Ascending aorta (tissue), 2 donors: ENCODE measurements at places on chromosomes 3 and 15.

DNA sequence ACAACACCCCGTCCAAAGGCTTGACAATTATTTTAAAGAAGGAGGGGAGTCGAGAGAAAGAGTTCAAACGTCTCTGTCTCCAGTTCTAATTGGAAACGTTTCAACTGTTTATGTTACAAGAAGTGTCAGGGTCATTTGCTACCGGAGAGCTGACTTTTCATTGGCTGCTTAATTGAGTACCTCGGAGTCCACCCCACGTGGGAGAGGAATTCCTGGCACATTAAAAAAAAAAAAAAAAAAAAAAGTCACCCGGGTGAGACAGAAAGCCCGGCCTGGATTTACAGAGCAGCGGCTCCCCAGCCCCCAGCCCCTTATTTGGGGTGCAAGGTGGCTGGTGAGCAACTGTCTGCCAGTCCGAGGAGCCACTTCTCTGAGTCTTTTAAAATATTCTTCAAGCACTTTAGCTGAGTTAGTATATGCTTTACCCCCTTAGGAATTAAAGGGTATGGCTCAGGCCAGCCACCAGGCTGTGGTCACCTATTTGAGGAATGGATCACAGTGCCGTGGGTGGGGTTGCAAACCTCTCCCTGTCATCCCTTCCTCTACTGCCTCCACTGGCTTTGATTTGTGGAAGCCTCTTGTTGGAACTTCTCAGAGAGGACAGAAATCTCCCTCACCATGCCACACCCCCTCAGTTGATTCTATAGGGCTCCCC is 3.9 kb upstream of the TLE3 start:
- DNase-seq: peak; percentile 68

GRCh38 chr15:99187936-99188335 is 61.4 kb downstream of the TTC23 start:
- no peak for DNase-seq

- DNase-seq: no peak
Measured at GRCh38 chr15:74202452-74203401, at the start of gene STRA6. STRA6 (minus strand) TSS chr15:74202787; CDS start chr15:74202267, 520 bp downstream.

GRCh38 chr3:107458871-107459270 is 63.9 kb upstream of the BBX start:
- no peak for DNase-seq

DNA sequence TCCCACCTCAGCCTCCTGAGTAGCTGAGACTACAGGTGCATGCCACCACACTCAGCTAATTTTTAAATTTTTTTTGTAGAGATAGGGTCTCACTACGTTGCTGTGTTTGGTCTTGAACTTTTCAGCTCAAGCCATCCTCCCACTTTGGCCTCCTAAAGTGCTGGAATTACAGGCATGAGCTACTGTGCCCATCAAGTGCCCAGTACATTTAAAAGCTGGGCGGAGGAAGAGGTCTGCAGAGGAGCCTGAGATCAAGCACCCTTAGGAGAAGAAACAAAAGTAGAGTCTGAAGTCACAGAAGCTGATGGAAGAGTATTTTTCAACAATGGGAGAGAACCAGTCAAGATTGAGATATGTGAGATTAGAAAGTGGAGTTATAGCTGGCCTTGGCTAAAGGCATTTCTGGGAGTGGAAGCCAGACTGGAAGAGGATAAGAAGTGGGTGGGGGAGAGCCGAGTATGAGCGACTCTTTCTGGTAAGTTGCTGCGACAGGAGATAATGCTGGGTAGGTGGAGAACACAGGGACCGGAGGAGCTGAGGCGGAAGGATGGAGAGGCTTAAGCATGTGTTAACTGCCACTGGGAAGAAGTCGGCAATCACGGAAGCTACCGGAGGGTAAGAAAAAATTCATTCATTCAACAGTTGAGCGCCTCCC is 782 bp upstream of the IREB2 start:
- DNase-seq: no peak

- DNase-seq: no peak
Measured at GRCh38 chr3:23519314-23520208, 286.2 kb upstream of the UBE2E1 start.

DNA sequence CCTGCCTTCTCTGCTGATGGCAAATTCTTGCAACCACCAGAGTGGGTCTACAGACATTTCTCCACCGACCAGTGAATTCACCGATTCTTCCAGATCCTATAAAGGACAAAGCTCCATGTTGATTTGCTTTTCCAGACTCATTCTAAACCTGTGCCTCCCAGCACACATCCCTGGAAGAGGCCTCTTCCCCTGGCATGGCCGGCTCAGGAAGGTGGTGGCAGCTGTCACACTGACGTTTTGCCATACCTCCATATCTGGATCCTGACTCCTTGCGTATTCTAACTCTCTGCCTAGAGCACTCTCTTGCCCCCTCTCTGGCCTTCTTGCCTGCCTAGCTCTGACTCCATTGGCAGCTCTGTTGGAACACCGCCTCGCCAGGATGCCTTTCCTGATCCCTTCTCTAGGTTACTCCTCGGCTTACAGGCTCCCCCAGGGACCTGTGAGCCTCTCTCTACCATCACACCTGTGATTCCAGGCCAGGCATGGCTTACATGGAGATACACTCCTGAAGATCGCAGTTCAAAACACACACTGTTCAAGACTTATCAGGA is 31.0 kb downstream of the SLCO2A1 start:
- DNase-seq: no peak

DNA sequence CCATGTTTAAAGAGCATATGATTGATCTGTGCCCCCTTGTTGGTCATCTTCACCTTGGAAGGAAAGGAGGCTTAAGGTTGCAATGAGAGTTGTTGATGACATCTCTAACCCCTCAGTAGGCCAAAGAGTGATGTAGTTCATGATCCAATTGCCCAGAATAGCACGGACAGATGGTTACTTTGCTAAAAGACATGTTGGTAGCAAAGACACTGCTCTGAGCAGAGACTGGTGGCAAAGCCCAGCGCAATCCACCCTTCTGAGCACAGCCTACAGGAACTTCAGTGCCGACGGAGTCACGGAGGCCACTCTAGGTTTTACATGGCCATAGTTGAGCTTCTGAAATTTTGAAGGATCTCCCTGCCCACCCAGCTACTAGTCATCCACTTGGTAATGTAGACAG is 21.8 kb downstream of the FBXO45 start:
- DNase-seq: peak; percentile 4

DNA sequence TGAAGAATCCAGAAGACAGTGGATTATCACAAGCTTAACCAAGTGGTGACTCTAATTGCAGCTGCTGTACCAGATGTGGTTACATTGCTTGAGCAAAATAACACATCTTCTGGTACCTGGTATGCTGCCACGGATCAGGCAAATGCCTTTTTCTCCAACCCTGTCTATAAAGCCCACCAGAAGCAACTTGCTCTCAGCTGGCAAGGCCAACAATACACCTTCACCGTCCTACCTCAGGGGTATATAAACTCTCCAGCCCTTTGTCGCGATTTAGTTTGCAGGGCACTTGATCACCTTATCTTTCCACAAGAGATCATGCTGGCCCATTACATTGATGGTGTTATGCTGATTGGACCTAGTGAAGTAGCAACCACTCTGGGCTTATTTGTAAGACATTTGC is 52.6 kb downstream of the PAQR5 start:
- no peak for DNase-seq

DNA sequence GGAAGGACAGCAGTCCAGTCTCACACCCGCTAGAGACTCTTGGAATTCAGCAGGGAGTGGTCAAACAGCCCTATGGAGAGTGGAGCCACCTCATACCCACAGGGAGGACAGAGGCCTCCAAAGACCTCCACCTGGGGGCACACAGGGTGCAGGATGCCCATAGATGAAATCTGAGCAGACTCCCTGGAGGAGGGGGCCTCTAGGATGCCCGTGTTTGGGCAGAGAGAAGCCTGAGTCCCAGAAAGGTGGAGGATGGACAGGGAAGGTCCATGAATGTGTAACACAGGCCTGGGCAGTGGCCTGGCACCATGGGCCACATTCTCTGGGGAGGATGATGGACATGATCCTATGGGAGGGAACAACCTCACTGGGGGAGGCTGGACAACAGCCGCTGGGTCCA is 21.7 kb downstream of the DUSP7 start:
- DNase-seq: no peak
